Progenitor cell of endocrine pancreas (in vitro differentiated cells): ENCODE measurements at places on chromosomes 3 and 15. TPM values are rescaled to one million over a fixed set of nuclear protein-coding genes. Genes with fewer than 3 reads are reported as not detected.

ACTC1 gene
- total RNA-seq: 3.5 and 5.3 TPM in 2 replicates

PIK3CB gene
- total RNA-seq: 18.3 and 23.7 TPM in 2 replicates

RASGRP1 gene
- total RNA-seq: 1.5 and 1.7 TPM in 2 replicates

EPHA3 gene
- 0.17 and 0.38 TPM in 2 replicates for total RNA-seq

CPLX3 gene
- total RNA-seq: not detected in 2 replicates

SNTN gene
- 0.26 TPM in 1 of 2 replicates, not detected in the other for total RNA-seq

ATP13A3 gene
- 124 and 135 TPM in 2 replicates for total RNA-seq

CIP2A gene
- 21.0 and 25.1 TPM in 2 replicates for total RNA-seq

GLDN gene
- total RNA-seq: 0.12 and 0.18 TPM in 2 replicates

SH3GL3 gene
- 1.1 and 1.2 TPM in 2 replicates for total RNA-seq

INKA1 gene
- not detected in 2 replicates for total RNA-seq

GP5 gene
- total RNA-seq: 0.18 and 0.24 TPM in 2 replicates

SLC22A14 gene
- 0.18 and 0.72 TPM in 2 replicates for total RNA-seq

TGM5 gene
- not detected in 2 replicates for total RNA-seq

SLC24A5 gene
- not detected in 2 replicates for total RNA-seq

FAM162A gene
- total RNA-seq: 52.5 and 61.3 TPM in 2 replicates

TRIM42 gene
- total RNA-seq: not detected in 2 replicates

CCR9 gene
- not detected in 2 replicates for total RNA-seq

ECE2 gene
- not detected in 2 replicates for total RNA-seq

B3GNT5 gene
- total RNA-seq: 26.7 and 28.4 TPM in 2 replicates

DNAJA4 gene
- 4.6 and 4.8 TPM in 2 replicates for total RNA-seq

ZBTB47 gene
- total RNA-seq: 9.1 and 9.7 TPM in 2 replicates

IL17RE gene
- total RNA-seq: 4.9 and 7.0 TPM in 2 replicates

GRK7 gene
- 0.14 TPM in 1 of 2 replicates, not detected in the other for total RNA-seq

BCL2A1 gene
- not detected in 2 replicates for total RNA-seq

PAQR5 gene
- total RNA-seq: 12.6 and 14.6 TPM in 2 replicates

CD200 gene
- total RNA-seq: 37.4 and 42.1 TPM in 2 replicates

HTR3E gene
- not detected in 2 replicates for total RNA-seq

ACOX2 gene
- total RNA-seq: 11.7 and 12.8 TPM in 2 replicates

TMEM42 gene
- total RNA-seq: 13.4 and 13.6 TPM in 2 replicates

ARL6IP5 gene
- total RNA-seq: 48.5 and 55.4 TPM in 2 replicates

ZNF860 gene
- total RNA-seq: 2.1 and 2.2 TPM in 2 replicates

FOXL2 gene
- 0.09 and 0.12 TPM in 2 replicates for total RNA-seq

PLSCR2 gene
- total RNA-seq: 0.44 TPM in 1 of 2 replicates, not detected in the other

GABRG3 gene
- total RNA-seq: 0.24 and 0.80 TPM in 2 replicates

CPB1 gene
- not detected in 2 replicates for total RNA-seq

MEF2A gene
- 36.2 TPM in 2 replicates for total RNA-seq

CDCP1 gene
- 10.1 and 15.3 TPM in 2 replicates for total RNA-seq

PYGO1 gene
- total RNA-seq: 19.9 and 21.8 TPM in 2 replicates

ZNF501 gene
- 6.7 and 7.5 TPM in 2 replicates for total RNA-seq

IQSEC1 gene
- 33.2 and 34.2 TPM in 2 replicates for total RNA-seq

PHLDB2 gene
- 58.3 and 59.1 TPM in 2 replicates for total RNA-seq

ACVR2B gene
- 77.6 and 83.9 TPM in 2 replicates for total RNA-seq

SKIL gene
- total RNA-seq: 98.0 and 99.4 TPM in 2 replicates

RABL3 gene
- 24.9 and 26.4 TPM in 2 replicates for total RNA-seq

DISP2 gene
- total RNA-seq: 1.0 and 3.2 TPM in 2 replicates

VPS33B gene
- total RNA-seq: 28.0 and 33.3 TPM in 2 replicates

CTDSPL gene
- total RNA-seq: 53.3 and 55.3 TPM in 2 replicates

PRTG gene
- 87.4 and 97.9 TPM in 2 replicates for total RNA-seq

PLCL2 gene
- total RNA-seq: 10.8 and 11.3 TPM in 2 replicates

TRIM71 gene
- total RNA-seq: 61.3 and 61.6 TPM in 2 replicates

ROPN1 gene
- not detected in 2 replicates for total RNA-seq

TMEM207 gene
- total RNA-seq: 0.27 TPM in 1 of 2 replicates, not detected in the other

IGF2BP2 gene
- 187 and 190 TPM in 2 replicates for total RNA-seq

CCR8 gene
- total RNA-seq: not detected in 2 replicates

CLDN1 gene
- total RNA-seq: 37.8 and 38.0 TPM in 2 replicates

CELF6 gene
- 1.2 and 1.4 TPM in 2 replicates for total RNA-seq

GOLGA8J gene
- total RNA-seq: not detected in 2 replicates

EXOSC7 gene
- total RNA-seq: 50.7 and 51.2 TPM in 2 replicates
